ENCODE measurements at places on chromosomes 4 and X. TPM values are rescaled to one million over a fixed set of nuclear protein-coding genes. Genes with fewer than 3 reads are reported as not detected.

DNA sequence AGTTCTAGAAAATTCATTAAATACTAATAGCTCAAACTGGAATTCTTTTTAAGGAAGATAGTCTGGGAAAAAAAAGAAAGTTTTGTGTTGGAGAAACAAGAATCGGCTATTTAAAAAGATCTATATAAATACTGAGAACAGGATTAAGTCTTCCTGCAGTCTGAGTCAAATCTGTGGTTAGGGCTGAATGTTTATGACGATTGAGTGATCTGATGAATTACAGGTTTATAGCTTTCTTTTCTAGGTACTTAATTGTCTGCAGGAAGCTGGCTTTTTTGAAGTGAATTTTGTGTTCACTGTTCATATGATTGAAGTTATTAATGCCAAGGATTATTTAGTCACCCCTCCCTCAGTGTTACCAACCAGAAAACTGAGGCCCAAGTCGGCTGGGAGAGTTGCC, 42.2 kb downstream of the TLL1 start:
- no peak for DNase-seq

GRCh38 chr4:11720292-11720691, 291.6 kb upstream of the HS3ST1 start:
- DNase-seq: peak; percentile 32

DNA sequence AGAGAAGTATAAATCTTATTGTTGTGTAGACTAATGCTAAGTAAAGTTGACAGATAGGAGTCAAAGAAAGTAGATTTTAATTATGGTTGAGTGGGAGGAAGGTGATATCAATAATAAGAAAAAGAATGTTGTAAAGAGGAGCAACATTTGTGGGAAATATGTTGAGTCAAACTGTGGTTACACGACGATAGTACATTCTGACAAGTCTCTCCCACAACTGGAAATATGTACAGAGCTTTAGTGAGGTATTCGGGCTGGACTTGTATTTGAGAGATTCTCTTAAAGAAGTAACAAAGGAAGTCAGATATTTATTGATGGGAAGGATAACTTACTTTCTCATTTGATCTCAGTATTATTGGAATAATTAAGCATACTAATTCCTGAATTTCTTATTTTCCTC, 525.3 kb upstream of the MAGEB2 start:
- DNase-seq: no peak

CXCL8 gene
- total RNA-seq: 100 TPM

TCEANC gene
- total RNA-seq: 3.2 TPM

- no peak for DNase-seq
These were observed 1.1 kb upstream of the HPSE start for GRCh38 chr4:83335701-83336100.

DNA sequence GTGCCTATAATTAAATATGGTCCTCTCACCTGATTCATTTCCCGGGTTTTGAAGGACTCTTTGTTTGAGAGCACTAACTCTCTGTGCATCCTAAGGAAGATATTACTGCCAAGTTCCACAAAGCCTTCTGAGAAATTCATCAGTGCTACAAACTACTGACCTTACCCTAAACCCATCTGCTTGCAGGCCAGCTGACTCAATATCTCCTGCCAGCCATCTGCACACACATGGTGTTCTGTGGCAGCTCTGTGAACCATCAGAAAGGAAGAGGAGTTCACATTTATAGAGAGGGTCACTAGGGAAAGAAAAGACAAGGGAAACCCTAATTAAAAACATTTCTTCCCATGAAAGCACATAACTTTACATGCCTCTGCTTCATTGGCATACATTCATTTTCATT, 156.7 kb downstream of the ATP10D start:
- no peak for DNase-seq

GPR78 gene
- total RNA-seq: 0.28 TPM

- no peak for DNase-seq
These were observed 777 bp upstream of the CASK start for GRCh38 chrX:41923978-41924683.

ITIH6 gene
- total RNA-seq: not detected

TRPC5OS gene
- not detected for total RNA-seq

DNA sequence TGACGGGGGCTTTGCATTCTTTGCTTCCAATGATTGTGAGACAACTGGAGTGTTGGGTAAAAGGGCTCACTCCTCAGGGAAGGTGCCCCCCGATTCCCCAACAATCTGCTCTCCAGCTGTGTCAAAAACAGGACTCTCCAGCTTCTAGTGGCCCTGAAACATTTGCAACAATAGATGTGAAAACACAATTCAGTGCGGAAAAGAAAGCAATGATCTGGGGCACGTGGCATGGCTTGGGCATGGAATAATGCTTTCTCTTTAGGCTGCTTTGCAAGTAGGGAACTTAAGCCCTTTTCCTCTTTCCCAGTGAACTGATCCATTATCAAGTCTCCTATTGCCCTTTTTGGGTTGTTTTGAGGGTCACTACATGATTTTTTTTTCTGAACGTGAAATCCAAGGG, 239.9 kb downstream of the C4orf33 start:
- no peak for DNase-seq

- no peak for DNase-seq
These were observed 44.5 kb upstream of the RASGEF1B start for GRCh38 chr4:81516241-81516640.

VGLL1 gene
- total RNA-seq: 13.8 TPM

GRCh38 chr4:42483426-42484379, 86.4 kb downstream of the SHISA3 start:
- no peak for DNase-seq

ZCCHC4 gene
- total RNA-seq: 24.3 TPM

Data from lung (tissue), 17 donors.